Posterior vena cava (tissue), 2 donors: ENCODE measurements at places on chromosomes 12 and 14. TPM values are rescaled to one million over a fixed set of nuclear protein-coding genes. Genes with fewer than 3 reads are reported as not detected.

DNA sequence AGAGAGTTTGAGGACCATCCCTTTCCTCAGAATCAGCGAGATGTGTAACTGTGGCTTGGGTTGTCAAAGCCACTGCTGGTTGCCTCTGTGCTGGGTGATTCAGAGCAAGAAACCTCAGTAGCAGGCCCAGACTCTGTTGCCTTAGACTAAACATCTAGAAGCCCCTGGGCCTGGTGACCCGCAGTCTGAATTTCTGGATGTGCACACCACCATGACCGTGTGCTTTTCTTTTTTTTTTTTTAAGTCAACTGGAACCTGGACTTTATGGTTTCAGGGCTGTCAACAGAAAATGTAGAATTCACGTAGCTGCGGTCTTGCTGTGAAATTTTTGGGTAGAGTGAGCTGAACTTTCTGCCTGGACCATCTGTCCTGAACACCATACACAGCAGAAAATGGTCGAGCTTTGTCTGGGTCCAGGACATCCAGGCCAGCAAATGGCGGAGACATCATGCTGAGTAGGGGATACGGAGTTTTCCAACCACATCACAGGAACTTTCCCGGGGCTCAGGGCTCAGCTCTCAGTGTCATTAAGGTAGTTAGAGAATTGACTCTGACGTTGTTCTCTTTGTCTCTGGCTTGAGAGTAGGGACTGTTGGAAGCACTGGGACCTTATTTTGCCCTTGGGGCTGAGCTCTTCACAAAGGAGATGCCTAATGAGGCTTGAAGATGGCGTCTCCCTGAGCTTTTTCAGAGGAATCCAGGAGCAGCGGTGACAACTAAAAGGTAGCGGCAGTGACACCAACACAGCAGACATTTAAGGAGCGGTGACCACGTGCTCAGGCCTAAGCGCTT, 23.0 kb upstream of the BATF start:
- no peak for DNase-seq

DNA sequence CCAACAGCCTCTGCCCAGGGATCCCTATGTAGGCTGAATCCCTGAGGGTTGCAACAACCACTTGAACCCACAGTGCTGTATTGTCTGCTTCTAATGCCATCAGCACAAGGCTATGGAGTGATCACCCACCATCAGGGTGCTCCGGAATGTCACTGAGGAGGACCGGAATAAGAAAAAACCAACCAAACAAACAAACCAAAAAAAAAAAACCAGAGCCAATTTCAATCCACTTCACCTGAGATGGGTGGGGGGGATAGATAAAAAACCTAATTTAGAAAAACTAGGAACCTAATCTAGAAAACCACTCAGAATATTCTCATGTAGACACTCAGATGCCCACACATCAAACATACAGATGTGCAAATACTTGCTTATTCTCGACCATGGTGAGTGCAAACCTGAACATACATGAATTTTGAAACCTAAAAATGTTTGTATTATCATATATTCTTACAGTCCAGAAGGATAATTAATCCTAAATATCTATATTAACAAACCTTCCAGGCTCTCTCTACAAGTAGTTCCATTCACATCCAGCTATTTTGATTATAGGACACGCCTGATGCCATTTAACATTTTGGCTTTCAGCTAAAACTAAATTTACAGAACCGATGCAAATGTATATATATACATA, 3.7 kb downstream of the TBX5 start:
- DNase-seq = no peak

DNA sequence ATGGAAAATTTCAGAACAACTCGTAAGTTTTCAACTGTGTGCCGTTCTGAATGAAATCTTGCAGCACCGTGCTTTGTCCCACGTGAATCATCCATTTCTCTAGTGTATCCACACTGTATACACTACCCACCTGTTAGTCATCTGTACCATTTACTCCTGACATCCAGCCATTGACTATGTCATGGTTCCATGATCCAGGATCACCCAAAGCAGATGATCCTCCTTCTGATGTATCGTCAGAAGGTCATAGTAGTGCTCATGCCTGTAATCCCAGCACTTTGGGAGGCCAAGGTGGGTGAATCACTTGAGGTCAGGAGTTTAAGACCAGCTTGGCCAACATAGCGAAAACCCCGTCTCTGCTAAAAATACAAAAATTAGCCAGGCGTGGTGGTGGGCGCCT, 122.9 kb downstream of the PPHLN1 start:
- no peak for DNase-seq

GRCh38 chr12:106581543-106582248, 1.1 kb upstream of the RFX4 start:
- peak; percentile 83 for DNase-seq

- DNase-seq = peak; percentile 95
These were observed 6.3 kb downstream of the YBX3 start for GRCh38 chr12:10716704-10717315.

GRCh38 chr14:91366749-91367148, 50.9 kb downstream of the CCDC88C start:
- no peak for DNase-seq

- no peak for DNase-seq
These were observed 288.2 kb downstream of the CCDC59 start for GRCh38 chr12:82069931-82070514.

- peak; percentile 92 for DNase-seq
These were observed 27.1 kb downstream of the DEGS2 start for GRCh38 chr14:100132161-100132902.

- peak; percentile 66 for DNase-seq
These were observed 69.2 kb downstream of the PTPRQ start for GRCh38 chr12:80513211-80513610.

GRCh38 chr12:28585146-28585545, 394.9 kb downstream of the CCDC91 start:
- DNase-seq = no peak

DNA sequence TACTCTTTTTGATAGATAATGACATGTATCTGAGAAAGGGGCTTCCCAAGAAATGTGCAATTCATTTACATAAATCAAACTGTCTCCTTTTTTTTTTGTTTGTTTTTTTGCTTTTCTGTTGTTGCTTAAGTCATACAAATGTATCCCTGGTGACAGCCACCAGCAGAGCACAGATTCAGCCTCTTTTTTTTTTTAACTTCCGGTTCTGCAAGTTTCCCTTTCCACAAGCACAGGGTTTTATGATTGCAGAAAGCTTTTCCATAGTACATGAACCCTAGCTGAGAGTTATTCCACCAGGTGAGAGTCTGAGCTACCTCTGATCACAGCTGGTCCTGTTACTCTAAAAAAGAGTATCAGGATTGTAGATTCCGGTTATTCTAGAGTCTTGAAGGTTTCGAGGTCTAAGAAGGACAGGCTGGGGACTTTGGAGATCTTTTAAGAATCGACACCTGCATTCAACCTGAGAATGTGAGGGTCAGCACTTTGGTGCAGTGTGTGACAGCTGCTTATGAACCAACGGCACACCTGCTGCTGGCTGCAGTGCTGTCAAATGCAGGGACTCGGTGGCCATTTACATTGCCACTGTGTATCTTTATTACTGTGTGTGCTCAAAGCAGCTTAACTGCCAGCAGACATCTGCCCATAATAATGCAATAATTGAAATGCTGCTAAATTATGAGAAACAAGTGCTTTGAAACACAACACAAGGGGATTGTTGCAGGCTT, 551.7 kb downstream of the NRXN3 start:
- DNase-seq = no peak

- peak; percentile 58 for DNase-seq
These were observed 110.3 kb downstream of the GCH1 start for GRCh38 chr14:54792288-54792687.

GRCh38 chr14:63752449-63753169, 24.7 kb upstream of the SGPP1 start:
- DNase-seq = no peak

GRCh38 chr12:68240975-68241374, 12.4 kb downstream of the IL22 start:
- no peak for DNase-seq

GRCh38 chr14:102518063-102518648, 8.6 kb upstream of the ANKRD9 start:
- DNase-seq = no peak

GRCh38 chr12:64352181-64352580, 38.4 kb downstream of the C12orf56 start:
- DNase-seq = no peak

GRCh38 chr12:122688291-122688690, 14.9 kb downstream of the HCAR2 start:
- no peak for DNase-seq

- no peak for DNase-seq
These were observed 139.5 kb downstream of the SLC38A6 start for GRCh38 chr14:61120576-61120975.

DNA sequence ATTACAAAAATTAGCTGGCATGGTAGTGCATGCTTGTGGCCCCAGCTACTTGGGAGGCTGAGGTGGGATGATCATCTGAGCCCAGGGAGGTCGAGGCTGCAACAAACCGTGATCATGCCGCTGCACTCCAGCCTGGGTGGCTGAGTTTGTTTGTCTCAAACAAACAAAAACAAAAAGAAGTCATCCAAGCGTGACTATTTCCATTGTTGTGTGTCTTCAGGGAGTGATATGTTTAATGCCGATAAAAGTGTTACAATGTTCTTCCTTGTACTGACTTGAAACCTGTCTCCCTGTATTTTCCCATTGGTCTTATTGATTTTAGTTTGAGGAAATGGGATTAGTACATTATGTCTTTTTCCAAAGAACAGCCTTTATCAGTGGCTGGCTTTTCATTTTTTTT, 75.6 kb upstream of the USP44 start:
- no peak for DNase-seq

GRCh38 chr14:80768646-80769045, 172.9 kb downstream of the CEP128 start:
- no peak for DNase-seq

GRCh38 chr14:105540811-105541210, 14.4 kb downstream of the TMEM121 start:
- DNase-seq = no peak

DNA sequence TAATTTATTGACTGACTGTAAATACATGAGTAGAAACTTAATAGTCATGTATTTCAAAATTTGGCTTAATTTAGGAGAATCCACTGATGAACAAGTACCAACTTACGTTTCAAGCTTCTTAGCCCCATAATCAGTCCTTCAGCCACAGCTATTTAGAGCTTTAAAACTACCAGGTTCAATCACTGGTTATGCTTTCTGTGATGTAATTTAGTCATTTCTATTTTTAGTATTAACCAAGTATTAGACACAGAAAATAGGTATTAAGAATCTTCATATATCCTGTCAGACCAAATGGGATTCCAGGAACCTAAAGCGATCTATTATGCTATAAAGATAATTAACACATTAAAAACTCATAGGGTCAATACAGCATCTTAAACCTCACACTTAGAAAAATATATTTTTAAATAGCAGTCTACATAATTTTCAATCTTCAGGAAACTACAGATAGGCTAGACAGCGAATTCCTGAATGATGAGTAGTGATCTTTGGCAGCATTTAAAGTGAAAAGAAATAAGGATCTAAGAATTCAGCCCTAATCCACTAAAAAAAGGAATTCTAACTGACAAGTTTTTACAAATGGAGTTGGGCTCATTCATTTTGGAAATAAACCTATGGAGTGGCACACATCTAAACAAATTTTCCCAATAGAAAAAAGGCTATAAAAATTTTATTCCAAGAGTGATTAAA, 51.5 kb downstream of the ZC3H14 start:
- DNase-seq = no peak

DNA sequence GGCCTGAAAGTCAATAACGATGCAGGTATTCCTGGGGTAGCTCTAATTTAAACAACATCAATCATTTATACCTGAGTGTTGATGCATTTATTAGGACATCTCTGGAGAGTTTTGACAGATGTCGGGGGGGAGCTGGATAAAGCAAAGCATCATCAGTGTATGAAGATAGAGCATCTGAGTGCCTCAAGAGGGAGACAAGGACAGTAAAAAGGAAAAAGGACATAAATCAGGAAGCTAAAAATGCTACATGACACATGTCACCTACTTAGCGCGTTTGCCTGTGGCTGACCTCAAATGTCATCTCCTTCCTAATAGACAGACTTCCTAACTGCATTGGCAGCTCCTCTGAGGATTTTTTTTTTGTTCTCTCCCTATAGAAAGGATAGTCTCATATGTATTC, 259.5 kb upstream of the PKP2 start:
- no peak for DNase-seq

DNA sequence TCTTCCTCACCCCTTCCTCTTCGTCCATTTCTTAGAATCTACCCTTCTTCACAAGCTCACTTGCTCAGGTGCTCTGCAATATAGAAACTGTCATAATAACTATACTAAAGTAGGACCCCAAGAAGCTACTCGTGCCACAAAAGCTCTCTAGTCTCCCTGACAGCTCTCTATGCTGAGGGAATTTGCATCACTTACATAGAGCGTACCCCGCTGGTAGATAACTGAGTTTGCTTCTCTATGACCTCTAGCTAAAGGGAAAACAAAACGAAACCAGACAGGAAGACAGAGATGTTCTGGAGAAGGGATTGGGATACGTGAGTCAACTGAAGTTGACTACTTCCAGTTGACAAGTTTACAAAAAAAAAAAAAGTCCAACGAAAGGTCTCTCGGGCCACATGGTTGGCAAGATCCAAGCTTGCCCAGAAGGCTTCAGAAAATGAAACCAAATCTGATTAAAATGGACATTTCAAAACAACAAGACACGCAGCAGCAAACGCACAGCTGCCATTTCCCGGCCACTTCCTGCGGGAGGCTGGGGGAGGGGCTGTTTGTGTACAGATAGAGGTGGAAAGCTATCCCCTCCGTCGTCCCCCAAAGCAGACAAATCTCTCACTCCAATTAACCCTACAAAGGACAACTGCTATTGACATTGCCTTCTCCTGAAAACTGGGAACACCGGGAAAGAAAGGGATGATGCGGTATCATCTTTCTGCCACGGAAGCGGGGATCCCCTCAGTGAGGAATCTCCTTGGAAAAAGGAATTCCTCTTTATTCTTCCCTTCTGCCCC, 1.3 kb downstream of the BAZ2A start:
- DNase-seq = peak; percentile 87

GRCh38 chr14:60183741-60184140, 18.5 kb upstream of the DHRS7 start:
- DNase-seq = no peak

DNA sequence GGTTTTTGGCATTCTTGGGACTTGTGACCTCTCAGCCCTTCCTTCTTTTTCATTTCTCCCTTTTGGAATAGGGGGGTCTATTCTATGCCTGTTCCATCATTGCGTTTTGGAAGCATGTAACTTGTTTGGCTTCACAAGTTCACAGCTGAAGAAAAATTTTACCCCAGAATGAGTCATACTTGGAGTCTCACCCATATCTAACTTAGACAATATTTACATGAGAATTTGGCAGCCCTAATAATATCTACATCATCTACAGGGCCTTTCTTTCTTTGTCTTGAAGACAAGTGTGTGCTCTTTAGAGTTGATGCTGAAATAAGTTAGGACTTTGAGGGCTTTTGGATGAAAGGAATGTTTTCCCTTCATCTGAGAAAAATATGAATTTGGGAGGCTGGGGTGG, 1312.9 kb upstream of the FLRT2 start:
- DNase-seq = no peak

KRT73 gene
- total RNA-seq = not detected

PCNX1 gene
- total RNA-seq = 58.6 TPM

TPPP2 gene
- total RNA-seq = not detected

ALX1 gene
- not detected for total RNA-seq

NYNRIN gene
- total RNA-seq = 15.1 TPM

KRT85 gene
- total RNA-seq = not detected

TAS2R14 gene
- 3.5 TPM for total RNA-seq

STYK1 gene
- total RNA-seq = 0.10 TPM

LYSET gene
- 16.3 TPM for total RNA-seq

PROX2 gene
- not detected for total RNA-seq

FOXA1 gene
- not detected for total RNA-seq
